ENCODE measurements at places on chromosomes 7 and 10.

DNA sequence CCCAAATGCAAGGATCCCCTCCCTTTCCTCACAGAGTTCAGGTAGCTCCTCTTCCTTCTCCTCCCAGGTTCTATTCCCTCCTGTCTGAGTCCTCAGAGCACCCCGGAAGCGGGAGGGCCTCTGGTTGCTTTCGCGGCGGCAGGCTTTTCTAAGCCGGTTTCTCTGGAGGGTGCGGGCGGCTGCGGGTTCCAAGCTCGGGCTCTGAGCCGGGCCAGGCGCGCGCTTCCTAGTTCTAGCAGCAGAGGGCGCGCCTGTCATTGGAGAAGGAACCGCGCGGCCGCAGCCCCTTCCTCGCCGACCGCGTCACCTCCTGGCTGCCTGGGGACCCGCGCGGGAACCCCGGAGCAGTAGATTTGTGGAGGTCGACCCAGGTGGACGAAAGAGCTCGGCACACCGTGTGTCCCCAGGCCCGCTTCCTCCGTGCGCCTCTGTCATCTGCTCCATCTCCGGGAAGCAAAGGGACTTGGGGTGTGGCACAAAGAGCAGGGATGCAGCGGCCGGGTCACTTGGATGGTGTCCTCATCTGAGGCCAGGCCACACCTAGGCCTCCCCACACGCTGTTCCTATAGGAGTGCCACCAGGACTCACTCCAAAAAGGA is 389.0 kb upstream of the PODXL start:
- DNase-seq = peak; percentile 27

GRCh38 chr10:71276873-71277272 is 42.2 kb upstream of the SLC29A3 start:
- no peak for DNase-seq

GRCh38 chr10:65796472-65796871 is 1129.4 kb upstream of the LRRTM3 start:
- DNase-seq = no peak

- DNase-seq = no peak
Measured at GRCh38 chr7:21690705-21691104, 147.9 kb downstream of the DNAH11 start.

GRCh38 chr10:112490545-112490944 is 43.5 kb downstream of the VTI1A start:
- no peak for DNase-seq

DNA sequence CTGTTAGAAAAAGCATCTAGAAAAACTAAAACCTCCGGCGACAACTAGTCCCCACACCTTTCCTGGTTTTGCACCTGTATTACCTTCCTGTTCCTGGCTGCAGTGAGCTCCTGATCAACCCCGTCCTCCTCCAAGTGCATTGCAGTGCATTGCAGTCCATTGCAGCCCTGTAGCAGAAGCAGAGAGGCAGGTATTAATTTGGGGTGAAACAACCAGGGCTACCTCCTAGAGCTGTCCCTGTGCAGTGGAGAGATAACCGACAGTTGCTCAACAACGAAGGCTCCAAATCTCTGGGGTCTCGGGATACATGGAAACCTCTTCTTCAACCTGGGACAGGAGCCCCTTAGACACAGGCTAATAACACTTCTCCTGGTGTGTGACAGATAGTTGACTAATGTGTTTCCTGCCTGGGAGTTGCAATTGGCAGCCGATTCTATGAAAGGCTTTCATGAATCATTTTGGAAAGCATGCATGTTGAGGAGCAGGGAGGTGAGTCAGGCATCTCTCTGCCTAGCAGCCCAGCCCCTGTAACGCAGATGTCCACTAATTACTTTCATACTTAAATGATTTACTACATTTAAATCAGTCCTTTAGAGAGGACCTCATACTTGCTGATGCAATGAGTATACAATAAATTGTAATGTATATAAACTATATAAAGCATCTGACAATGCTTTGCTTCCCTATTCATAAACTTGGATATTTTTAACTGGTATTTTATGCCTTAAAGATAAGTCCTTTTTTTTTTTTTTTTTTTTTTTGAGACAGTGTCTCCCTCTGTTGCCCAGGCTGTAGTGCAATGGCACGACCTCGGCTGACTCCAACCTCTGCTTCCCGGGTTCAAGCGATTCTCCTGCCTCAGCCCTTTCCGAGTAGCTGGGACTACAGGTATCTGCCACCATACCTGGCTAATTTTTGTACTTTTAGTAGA is 59.0 kb downstream of the PRR15 start:
- DNase-seq = no peak

GRCh38 chr7:36870625-36871354 is 146.5 kb upstream of the AOAH start:
- no peak for DNase-seq

DNA sequence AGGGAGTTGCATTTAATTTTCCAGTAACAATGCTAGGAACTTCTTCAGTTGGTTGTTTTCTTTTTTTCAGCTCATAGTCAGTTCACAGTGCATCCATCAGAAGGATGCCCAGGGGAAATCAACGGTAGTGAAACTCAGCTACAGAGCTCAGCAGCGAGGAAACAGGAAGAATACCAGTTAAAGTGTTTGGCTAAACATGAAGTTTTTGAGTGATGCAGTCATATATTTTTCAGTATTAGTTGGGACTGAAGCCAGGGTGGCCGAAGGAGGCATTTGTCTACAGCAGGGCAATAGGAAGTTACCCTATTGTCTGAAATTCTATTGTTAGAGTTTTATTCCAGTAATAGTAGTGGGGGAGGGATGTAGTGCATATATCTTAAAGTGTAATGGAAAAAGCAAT is 45.3 kb upstream of the MALRD1 start:
- DNase-seq = no peak

GRCh38 chr7:158110034-158110590 is 477.5 kb downstream of the PTPRN2 start:
- no peak for DNase-seq

GRCh38 chr7:5497295-5498103 is 73.9 kb upstream of the TNRC18 start:
- DNase-seq = no peak

GRCh38 chr7:126487728-126488442 is 764.9 kb downstream of the GRM8 start:
- DNase-seq = no peak

- DNase-seq = no peak
Measured at GRCh38 chr10:59856104-59856503, 50.3 kb downstream of the CCDC6 start.

DNA sequence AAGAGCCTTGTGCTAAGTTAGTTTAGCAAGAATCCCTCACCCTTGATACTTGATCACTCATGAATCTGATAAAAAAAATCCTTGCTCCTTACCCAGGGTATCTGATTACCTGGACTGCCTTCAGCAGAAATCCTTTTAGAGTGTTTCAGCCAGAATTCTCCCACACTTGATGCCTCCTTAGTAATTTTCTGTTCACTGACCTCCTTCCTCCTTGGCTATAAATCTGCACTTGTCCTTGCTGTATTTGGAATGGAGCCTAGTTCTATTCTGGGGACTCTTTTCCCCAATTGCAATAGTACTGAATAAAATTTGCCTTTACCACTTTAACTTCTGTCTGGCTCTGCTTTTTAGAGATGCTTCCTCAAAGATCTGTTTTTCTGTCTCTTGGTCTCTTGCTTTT is 84.9 kb downstream of the RPS24 start:
- DNase-seq = no peak

GRCh38 chr10:116490028-116490662 is 55.6 kb upstream of the PNLIP start:
- no peak for DNase-seq

DNA sequence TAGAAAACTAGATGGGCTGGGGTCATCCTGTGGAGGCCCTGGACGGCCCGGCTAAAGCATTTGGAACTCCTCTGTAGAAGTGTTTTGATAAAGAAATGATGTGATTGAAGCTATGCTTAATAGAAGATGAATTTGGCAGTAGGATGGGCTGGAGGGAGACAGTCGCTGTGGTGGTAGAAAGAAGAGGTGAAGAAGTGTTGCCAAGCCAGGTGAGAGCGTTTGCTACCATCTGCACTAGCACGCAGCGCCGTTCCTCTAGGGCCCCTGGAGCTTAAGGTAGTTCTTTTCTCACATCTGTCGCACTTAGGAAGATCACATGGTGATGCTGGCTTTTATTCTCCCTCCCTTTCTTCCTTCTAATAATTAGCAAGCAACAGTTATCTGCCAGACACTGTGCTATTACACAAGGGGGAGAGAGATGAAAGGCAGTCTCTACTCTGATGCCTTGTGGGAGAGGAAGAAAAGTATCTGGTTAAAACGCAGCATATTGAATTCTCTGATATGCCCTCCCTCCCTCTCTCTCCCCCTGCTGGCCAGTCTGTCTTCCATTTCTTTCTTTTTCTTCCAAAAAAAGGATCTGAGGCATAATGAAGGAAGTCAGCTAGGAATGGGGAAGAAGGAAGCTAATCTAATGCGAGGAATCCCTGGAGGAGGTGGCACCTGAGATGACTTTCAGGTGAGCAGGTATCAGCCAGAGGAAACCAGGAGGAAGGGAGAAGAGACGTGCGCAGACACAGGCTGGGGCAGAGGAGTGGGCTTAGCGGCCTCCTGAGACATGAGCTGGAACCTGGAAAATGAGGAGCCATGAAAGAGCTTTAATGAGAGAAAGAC is 162.3 kb upstream of the KLF14 start:
- DNase-seq = no peak

GRCh38 chr7:148334441-148334956 is 256.1 kb upstream of the C7orf33 start:
- DNase-seq = no peak

DNA sequence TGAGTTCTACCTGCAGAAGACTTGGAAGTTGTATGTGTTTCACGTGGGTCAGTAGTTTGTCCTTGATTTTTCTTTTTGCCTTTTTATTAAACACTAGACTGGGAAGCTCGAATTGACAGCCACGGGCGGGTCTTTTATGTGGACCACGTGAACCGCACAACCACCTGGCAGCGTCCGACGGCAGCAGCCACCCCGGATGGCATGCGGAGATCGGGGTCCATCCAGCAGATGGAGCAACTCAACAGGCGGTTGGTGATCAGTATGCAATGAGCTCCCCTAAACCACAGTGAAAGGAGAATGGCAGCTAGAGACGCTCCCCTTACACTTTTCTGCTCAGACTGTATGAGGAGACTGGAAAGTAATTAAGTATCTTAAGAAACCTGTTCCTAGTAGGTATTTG is 126.7 kb upstream of the STK17A start:
- DNase-seq = no peak

DNA sequence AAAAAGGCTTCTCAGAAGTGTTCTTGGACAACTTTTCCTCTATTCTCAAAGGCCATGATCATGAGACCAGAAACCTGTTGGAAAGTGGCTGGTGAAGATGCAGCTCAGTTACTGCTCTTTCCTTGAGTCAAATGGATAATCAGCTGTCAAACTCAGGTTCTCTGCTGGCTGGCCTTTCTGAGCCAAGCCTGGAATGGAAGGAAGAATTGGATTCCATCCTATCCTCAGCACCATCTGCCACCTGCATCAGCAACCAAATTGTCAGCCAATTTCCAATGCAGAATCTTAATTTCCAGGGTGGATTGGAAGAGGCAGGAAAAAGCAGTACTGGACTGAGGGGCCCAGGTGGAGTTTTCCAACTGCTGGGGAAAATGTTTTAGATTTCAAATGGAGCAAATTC is 631.7 kb downstream of the KCNMA1 start:
- DNase-seq = no peak

GRCh38 chr10:10092581-10092980 is 925.1 kb upstream of the CELF2 start:
- no peak for DNase-seq

Data from stimulated activated CD4-positive, alpha-beta T cell treated with anti-CD3 and anti-CD28 coated beads, Interleukin-1b, Interleukin-23, amount 100 ng/mL, for 48 hours (primary cell).